Femur (tissue), 1 donor: ENCODE measurements at places on chromosomes 5 and 9.

GRCh38 chr5:56259002-56259511, 25.9 kb upstream of the ANKRD55 start:
- DNase-seq, result no peak

DNA sequence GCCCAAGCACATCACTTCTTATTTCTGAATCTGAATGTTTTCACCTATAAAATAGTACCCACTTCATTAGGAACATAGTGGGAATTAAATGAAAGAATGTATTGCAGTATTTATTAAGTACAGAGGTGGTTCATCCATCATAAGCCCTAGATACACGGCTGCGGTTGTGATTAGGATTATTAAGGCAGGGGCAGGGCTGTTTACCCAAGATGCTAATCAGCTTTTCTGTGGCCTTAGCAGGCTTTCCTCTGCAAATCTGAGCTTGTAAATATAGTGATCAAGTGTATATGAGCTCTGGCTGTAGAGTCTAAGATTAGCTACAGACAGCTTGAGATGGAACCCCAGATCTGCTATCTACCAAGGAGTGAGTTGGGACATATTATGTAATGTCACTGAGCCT, 124.1 kb upstream of the ADRA1B start:
- no peak for DNase-seq

- peak; percentile 63 for DNase-seq
Measured at GRCh38 chr9:137319011-137319738, 17.1 kb upstream of the NRARP start.

DNA sequence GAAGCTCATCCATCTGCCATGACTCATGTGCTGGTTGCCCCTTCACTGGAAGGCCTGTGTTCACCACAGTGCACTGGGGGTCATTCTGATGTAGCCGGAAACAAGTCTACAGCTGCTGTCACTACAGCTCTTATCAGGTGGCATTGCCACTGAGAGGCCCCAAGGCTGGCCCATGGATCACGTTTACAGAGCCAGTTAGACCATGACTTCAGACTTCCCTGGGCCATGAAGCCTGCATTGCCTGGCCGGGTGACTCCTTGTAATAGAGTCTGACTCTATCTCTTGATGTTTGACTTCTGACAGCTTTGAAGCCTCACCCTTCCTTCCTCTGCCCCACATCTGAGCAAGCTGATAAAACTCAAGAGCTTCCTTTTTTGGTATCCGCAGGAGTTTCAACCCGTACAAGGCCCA, 473.5 kb upstream of the DAP start:
- DNase-seq, result no peak

DNA sequence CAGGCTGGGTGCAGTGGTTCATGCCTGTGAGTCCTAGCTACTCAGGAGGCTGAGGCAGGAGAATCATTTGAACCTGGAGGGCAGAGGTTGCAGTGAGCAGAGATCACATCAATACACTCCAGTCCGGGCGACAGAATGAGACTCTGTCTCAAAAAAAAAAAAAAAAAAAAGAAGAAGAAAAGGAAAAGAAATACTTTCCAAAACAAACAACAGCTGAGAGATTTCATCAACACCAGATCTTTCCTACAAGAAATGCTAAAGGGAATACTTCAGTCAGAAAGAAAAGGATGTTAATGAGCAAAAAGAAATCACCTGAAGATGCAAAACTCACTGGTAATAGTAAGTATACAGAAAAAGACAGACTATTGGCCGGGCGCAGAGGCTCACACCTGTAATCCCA, 8.4 kb downstream of the CCIN start:
- no peak for DNase-seq
